Activated CD8-positive, alpha-beta T cell treated with anti-CD3 and anti-CD28 coated beads for 36 hours (primary cell): ENCODE measurements at places on chromosomes 5 and 9.
A peak's percentile ranks its signal among the peaks of the same experiment; 100 is the strongest.

DNA sequence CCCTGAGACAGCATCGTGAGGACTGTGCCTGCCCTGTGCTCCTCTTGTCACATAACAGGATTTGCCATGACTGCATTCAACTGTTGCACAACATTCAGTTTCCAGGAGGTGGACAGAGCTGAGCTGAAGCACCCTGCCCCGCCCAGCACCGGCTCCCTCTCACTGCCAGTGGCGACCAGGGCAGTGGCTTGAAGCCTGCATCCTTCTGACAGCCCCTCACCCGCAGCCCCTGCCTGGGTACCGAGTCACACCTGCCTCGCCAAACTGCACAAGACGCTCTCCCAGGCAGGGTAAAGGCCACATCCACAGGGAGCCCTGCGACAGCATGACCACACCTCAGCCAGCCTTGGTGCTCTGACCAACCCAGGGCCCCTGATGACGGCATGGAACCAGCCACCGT is 59.9 kb upstream of the ZNF354A start:
- DNase-seq, result no peak

DNA sequence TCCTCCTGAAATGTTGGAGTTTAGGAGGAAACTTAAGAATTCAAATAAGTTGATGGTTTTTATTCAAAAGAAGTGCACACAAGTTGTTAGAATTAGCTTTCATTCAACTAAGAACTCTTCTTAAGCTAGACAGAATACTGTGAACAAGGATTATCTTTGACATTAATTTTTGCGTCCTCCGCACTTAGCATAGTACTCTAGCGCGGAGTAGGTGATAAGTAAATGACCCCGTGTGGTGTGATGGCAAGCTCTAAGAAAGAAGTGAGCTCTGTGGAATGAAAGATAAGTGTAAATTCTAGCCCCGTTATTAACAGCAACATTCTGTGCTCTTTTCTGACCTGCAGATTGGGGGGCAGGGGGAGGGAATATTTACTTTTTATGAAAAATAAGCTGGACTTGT is 1.0 kb downstream of the BRIX1 start:
- DNase-seq, result no peak

DNA sequence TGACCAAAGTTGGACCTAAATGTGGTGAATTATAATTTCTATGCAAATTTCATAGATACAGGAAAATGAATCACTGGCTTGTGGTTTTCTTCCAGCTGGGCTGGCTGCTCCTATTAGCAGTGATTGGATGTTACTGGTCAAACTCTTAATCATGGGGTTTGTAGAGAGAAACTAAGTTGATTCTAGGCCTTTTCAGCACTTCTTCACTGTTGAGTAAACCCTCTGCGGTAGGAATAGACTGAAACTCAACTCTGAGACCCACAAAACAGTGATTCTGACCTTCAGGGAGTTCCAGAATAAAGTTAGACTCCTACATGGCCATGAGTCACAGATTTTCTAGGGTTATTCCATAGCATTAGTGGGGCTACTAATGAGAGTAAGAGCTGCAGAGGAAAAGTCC is 47.9 kb upstream of the FKTN start:
- DNase-seq, result peak; percentile 5

GRCh38 chr5:39761199-39761950 is 336.6 kb upstream of the DAB2 start:
- DNase-seq, result no peak

DNA sequence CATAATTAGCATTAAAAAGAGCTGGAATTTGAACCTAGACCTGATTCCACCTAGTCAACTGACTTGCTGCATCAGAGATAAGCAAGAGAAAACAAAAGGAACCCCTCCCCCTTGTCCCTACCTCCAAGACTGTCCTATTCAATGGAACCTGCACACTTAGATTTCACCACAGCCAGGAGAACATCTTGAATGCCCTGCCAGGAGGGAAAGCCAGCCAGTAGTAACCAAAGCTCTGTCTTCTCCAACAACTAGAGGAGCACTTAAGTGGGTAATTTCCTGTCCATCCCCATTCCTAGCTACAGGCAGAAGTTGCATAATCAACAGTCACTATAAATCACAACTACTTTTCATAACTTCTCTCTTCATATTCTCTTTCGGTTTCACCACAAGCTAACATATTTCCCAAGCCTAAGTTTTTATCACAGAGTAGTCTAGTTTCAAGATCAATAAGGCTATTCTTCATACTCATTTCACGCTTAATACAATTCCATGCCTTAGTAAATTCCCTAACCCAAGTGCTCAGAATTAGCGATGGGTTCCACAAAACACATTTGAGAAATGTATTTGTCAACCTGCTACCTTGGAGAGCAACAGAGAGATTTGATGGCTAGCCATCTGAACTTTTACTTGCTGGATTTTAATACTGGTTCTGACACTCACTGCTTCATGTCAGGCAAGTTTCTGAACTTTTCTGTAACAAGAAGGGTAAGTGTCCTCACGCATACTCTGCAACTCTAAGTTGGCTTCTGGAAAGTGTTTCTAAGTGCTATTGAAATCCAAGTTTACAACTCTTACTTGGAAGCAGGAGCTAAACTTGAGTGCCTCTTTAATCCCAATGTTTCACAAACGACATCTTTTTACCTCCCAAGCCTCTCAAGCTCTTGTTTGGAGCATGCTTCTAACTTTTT is 2.0 kb downstream of the DENND1A start:
- DNase-seq, result no peak

GRCh38 chr5:163718272-163718671 is 212.9 kb downstream of the MAT2B start:
- DNase-seq, result no peak

GRCh38 chr5:134521841-134522240 is 3.6 kb upstream of the JADE2 start:
- DNase-seq, result no peak

- DNase-seq, result peak; percentile 72
Measured at GRCh38 chr9:131585375-131585774, 40.1 kb downstream of the PRRT1B start.

- no peak for DNase-seq
Measured at GRCh38 chr5:153907170-153907775, 131.4 kb downstream of the FAM114A2 start.

GRCh38 chr5:78320401-78320800 is 25.9 kb upstream of the AP3B1 start:
- no peak for DNase-seq

DNA sequence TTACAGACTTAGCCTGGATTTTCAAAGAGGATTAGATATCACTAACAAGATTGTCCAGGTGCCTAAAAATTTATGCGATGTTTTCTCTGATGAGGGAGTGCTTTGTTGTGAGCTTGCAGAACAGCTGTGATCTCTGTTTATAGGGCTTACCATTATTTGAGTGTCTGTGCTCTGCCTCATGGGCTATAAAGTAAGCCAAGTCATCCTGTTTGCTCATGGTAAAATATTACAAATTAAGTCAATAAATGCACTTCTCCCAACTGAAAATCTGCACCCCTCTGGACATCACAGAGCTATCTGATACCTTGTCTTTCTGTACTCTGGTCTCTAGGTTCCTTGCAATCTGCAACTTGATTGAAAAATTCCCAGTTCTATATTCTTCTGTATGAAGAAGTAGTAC is 293.4 kb upstream of the ACTBL2 start:
- DNase-seq, result no peak

DNA sequence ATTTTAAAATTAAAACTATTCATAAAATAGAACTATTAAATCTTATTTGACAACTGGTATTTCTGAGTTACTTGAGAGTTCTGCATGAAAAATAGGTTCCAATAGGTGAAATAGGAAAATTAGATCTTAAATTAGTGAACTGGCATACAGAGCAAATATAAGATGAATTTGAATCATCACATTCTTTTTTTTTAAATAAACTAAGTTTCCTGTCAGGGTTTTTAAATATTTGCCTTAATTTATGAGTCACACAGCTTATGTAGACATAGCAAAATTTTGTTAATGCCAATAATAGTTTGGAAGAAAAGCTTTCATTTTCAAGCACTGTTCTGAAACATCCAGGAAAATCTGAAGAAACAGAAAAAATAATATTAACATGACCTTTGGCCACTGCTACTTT is 311.7 kb upstream of the HAPLN1 start:
- DNase-seq, result no peak

- DNase-seq, result no peak
Measured at GRCh38 chr9:76135902-76136301, 245.4 kb downstream of the PCSK5 start.

GRCh38 chr9:761793-762560 is 79.5 kb upstream of the DMRT1 start:
- DNase-seq, result no peak

GRCh38 chr9:130283539-130284248 is 18.1 kb downstream of the HMCN2 start:
- DNase-seq, result no peak

DNA sequence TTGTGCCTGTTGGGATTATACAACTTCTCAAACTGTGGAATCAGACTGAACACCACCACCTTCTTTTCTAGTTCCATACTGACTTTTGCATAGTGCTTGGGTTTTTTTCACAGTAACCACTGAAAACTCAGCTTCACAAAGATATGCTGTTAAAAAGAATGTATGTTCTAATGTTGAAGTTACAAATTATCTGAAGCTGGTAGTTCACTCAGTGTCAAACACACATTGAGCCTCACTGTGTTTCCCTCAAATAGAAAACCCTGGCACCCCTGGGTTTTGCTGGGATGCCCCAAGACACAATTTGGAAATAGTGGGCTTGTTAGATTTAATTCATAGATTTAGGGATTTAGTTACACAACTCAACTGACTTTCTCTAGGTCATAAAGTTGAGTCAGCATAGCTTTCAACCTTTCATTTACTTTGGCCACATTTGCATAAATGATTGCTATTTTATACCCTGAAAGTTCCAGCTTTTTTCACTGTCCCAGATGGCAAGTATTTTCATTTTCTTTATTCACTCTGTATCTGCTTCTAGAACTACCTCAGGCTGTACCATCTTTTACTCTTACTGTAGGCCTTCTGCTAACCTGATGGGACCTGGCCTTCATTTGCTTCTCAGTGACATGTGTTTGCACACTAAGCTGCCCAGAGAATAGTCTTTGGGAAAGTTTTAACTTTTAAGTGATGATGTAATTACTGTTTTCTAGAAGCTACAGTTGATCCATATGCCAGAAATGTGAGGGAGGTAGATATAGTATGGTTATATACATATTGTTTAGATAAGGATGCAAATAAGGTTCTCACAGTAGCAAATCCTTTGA is 115.1 kb downstream of the CDC42SE2 start:
- DNase-seq, result no peak

- DNase-seq, result no peak
Measured at GRCh38 chr9:23120630-23121029, 674.0 kb downstream of the DMRTA1 start.

DNA sequence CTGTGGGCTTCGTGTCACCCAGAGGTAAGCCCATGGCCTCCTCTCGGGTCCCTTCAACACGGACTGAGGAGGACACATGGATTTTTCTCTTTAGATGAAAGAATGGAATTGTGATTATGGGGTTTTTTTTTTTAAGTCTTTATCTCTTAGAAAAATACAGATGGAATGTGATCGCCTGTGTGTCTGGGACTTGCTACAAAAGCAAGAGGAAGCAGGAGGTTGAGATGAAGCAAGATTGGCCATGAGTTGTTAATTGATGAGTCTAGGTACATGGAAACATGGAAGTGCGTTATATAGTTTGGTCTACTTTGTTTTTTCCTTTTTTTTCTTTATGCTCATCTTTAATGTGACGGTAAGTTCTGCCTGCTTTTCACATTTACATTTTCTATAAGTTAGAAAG is 14.6 kb downstream of the USP20 start:
- no peak for DNase-seq

DNA sequence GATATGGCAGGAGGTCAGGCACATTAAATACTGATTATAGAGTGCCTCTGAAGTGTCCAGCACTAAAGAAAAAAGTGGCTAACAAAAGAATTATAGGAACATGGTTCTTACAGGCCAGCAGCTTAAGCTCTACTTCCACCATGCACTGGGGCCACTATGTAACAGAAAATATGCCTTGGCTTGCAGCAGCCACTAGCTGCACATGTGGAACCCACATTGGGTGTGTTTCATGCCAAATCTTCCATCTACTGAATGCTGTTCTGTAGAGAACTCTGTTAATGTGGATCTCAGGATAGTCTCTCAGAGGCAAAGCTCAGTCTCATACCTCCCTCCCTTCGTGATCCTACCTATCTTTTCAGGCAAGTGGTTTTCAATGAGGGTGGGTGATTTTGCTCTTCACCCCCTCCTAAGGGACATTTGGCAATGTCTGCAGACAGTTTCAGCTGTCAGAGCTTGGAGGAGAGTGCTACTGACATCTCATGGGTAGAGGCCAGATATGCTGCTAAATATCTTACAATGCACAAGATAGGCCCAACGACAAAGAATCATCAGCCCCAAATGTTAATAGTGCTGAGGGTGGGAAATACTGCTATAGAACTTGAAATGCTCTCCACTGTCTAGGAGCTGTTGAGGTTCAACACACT is 218.9 kb downstream of the TARS1 start:
- DNase-seq, result no peak

- DNase-seq, result no peak
Measured at GRCh38 chr9:69115621-69116020, 58.5 kb upstream of the TJP2 start.

DNA sequence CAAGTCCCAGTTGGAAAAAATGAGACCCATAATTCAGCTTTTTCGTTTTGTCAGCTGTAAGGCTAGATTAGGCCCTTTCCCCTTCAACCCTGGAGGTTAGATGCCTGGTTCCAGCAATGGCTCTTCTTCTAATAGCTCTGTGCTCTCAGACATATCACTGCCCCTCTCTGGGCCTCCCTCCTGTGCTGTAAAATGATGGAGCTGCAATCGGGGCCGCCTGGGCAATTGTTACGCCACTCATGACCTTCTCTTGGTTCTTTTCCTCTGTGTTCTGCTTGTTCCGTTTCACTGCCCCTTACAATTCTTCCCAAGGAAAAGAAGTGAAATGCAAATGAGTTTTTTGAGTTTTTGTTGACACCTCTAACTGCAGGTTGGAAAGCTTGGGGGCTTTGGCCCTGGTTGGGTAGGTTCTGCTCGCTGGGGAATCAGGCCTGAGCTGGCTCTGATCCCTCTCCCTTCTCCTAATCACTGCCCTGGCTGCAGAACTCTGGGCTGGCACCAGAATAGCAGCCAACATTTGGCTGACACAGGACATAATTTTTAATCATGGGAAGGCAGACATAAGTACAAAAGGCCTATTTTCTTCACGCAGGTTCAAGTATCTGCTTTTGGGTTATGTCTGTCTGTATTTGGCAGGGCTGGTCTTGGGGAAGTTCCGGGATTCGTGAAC is 110.9 kb downstream of the FOXD1 start:
- no peak for DNase-seq

DNA sequence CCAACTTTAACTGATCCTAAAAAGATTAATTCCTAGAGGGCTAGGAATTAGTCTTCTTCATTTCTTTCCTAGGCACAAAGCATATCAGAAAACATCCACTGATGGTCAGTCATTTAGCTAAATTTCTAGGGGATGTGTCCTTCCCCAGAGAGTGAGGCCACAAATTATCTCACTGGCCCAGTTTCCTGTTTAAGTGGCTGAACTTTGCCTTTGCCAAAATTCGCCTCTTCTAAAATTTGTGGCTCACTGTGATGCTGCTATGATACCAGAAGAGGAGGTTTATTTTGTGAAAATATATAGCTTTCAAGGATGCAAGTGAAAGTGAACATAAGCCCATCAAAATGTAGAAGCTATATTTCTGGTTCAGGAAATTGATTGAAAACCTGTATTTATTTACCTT is 98.1 kb upstream of the FER start:
- DNase-seq, result no peak
